ENCODE measurements at places on chromosomes 12 and 14. TPM values are rescaled to one million over a fixed set of nuclear protein-coding genes. Genes with fewer than 3 reads are reported as not detected.
A peak's percentile ranks its signal among the peaks of the same experiment; 100 is the strongest.

DNA sequence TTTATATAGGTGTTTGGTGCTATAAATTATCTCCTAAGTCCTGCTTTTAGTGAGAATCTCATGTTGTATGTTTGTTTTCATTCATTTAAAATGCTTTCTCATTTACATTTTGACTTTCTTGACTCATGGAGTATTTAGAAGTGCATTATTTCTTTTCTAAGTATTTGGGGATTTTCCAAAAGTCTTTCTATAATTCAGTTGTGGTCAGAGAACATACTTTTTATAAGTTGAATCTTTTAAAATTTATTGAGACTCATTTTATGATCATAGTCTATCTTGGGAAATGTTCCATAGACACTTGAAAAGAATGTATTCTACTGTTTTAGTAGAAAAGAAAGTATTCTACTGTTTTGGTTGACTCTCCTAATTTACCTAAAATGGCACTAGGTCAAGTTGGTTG, 168.2 kb downstream of the AKAP6 start:
- H3K27ac ChIP-seq, result no peak overlapping the region
- peaks cover 14% of the 10 kb centered on the region for H3K4me1 ChIP-seq
- H3K36me3 ChIP-seq, result no peaks in the 10 kb centered on the region
- H3K4me3 ChIP-seq, result no peak overlapping the region
- no peaks in the 10 kb centered on the region for H3K27me3 ChIP-seq

DNA sequence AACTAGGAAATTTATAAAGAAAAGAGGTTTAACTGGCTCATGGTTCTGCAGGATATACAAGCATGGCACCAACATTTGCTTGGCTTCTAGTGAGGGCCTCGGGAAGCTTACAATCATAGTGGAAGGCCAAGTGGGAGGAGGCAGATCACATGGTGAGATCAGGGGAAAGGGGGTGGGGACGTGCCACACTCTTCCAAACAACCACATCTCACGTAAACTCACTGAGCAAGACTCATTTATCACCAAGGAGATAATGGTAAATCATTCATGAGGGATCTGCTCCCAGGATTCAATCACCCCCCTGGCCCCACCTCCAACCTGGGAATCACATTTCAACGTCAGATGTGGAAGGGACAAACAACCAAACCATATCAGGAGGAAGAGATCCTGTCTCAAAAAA, 35.8 kb downstream of the NUMB start:
- peaks cover 10% of the 10 kb centered on the region for H3K36me3 ChIP-seq
- DNase-seq, result no peak
- no peak overlapping the region for H3K4me3 ChIP-seq
- peak overlapping the region; percentile 23 for H3K27ac ChIP-seq

DNA sequence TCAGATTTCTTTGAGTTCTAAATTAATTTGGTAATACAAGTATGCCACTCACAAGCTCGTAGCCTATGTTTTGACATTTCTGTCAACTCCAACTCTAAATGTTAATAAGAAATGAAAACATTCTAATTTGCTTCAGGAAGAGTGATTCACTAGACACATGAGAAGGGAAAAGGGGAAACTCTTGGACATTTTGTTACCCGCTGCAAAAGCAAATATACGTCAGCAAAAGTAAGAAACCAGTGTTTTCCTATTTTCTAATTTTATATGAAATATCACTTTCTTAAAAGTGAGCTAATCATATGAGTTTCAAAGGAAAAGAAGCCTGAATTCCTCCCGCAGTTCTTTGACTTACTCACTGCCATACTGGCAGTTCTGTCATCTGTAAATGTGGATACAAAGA, 162.3 kb downstream of the GRIP1 start:
- H3K27me3 ChIP-seq, result no peaks in the 10 kb centered on the region
- no peak overlapping the region for H3K4me3 ChIP-seq
- no peaks in the 10 kb centered on the region for H3K4me1 ChIP-seq
- DNase-seq, result no peak
- no peak overlapping the region for H3K27ac ChIP-seq

The MSRB3 gene
- 31.7 TPM for total RNA-seq

GRCh38 chr12:3557116-3557697, 66.2 kb downstream of the PRMT8 start:
- no peaks in the 10 kb centered on the region for H3K36me3 ChIP-seq
- no peak overlapping the region for H3K27ac ChIP-seq
- no peak overlapping the region for H3K4me3 ChIP-seq
- DNase-seq, result no peak

DNA sequence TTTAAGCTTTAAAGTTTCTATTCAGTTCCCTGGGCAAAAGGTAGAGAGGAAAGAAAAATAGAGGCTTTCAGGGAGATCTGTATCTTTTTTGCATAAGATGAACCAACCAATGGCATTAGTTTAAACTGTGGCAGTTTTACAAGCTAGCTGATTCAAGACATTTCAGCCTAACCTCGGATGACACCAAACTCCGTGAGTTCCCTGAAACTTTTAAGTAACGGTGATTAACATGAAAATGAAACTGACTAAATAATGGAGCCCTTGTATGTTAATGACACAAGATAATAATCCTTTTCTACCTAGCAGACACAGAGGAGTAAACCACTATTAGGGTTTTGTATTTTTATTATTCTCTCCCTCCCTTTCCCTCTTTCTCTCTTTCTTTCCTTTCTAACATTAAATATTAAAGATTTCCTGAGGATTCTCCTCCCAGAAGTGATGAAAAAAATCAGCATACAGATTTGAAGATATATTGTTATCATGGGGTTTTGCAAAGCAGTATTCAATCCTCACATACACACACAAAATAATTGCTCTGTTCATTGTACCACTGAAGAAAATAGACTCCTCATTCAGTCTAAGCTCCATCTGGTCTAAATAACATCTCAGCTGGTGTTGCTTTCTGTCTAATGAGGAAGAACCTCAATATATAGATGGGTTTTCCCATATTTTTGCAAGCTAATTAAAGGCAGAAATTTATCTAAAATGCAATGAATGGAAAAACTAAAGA, 483.8 kb downstream of the NOVA1 start:
- H3K27ac ChIP-seq, result no peak overlapping the region
- H3K4me3 ChIP-seq, result no peak overlapping the region
- DNase-seq, result no peak
- H3K27me3 ChIP-seq, result no peaks in the 10 kb centered on the region

The DPY19L2 gene
- total RNA-seq, result 0.90 TPM

DNA sequence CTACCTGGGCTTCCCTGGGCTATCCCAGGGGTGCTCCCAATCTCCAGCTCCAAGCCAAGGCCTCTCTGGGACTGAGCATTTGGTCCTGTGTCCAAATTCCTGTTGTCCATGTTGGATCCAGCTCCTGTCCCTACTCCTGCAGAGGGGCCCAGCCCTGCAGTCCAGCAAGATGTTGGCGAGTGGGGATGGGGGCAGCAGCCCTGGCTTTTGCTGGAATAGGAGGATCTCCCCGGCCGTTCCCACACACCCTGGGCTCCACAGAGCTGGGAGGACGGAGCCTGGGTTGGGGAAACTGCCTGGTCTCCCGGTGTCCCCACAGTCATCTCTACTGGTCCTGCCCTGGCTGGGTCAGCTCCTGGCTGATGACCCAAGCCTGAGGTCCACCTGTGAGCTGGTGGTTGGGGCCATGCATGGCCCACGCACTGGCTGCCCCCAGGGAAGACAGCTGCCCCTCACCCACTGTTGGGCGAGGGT, 219.6 kb upstream of the C14orf180 start:
- no peaks in the 10 kb centered on the region for H3K4me1 ChIP-seq
- DNase-seq, result no peak
- H3K27ac ChIP-seq, result no peak overlapping the region
- H3K36me3 ChIP-seq, result no peaks in the 10 kb centered on the region
- H3K27me3 ChIP-seq, result no peaks in the 10 kb centered on the region

DNA sequence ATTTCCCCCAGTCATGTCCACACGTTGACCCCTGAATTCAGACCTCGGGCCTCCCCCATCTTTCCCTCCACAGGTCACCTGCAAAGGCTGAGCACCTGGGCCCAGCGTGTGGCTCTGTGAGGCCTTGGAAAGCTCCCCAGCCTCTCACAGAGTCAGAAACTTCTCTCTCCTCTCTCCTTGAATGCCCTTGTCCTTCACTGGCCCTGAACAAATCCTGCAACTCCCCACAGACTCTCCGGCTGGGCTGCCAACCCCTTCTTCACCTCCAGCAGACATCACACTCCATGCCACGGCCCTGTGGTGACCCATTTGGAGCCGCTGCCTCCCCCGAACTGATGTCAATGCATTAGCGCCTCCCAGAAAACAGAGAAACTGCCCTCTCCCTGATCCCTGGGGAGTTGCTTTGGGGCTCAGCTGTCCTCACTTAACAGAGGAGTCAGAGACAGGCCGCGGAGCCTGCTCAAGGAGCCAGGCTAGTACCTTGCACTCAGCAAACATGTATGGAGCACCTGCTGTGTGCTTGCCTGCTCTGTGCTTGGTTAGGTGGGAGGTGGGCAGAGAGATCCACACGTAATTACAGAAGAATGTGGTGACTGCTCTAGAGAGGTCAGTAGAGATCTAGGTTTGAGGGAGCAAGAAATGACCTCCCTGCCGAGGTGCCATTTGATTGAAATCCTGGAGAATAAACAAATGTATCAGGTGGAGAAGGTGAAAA, 99.2 kb upstream of the PWP1 start:
- DNase-seq, result no peak
- no peaks in the 10 kb centered on the region for H3K36me3 ChIP-seq
- H3K27me3 ChIP-seq, result no peaks in the 10 kb centered on the region
- no peak overlapping the region for H3K4me3 ChIP-seq
- H3K4me1 ChIP-seq, result no peaks in the 10 kb centered on the region

The PAX9 gene
- not detected for total RNA-seq

DNA sequence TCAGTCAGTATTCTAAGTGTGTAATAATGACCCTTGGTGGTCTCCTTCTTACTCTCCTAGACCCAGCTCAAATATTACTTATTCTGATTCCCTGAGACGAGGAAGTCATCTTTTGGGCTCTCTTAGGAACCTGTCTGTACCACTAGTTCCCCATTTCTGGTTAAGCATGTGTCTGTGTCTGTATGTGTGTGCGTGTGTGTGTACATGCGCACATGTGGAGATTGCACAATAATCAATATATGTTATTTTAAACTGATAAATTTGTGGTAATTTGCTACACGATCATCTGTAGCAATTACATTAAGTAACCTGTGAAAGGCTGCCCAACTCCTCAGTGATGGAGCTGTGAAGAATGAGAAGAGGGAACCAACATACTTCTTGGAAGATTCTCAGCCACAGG, 132.2 kb downstream of the ASCL4 start:
- no peak overlapping the region for H3K4me3 ChIP-seq
- DNase-seq, result no peak
- no peak overlapping the region for H3K27ac ChIP-seq
- H3K27me3 ChIP-seq, result peaks cover 5% of the 10 kb centered on the region
- H3K36me3 ChIP-seq, result no peaks in the 10 kb centered on the region

GRCh38 chr12:6042446-6042845, 82.0 kb downstream of the VWF start:
- no peak overlapping the region for H3K27ac ChIP-seq
- H3K4me3 ChIP-seq, result no peak overlapping the region
- H3K27me3 ChIP-seq, result no peaks in the 10 kb centered on the region
- H3K36me3 ChIP-seq, result no peaks in the 10 kb centered on the region
- peaks cover 15% of the 10 kb centered on the region for H3K4me1 ChIP-seq

GRCh38 chr12:112782943-112783342, 8.6 kb upstream of the RPH3A start:
- no peaks in the 10 kb centered on the region for H3K27me3 ChIP-seq
- DNase-seq, result no peak
- no peaks in the 10 kb centered on the region for H3K36me3 ChIP-seq
- H3K27ac ChIP-seq, result no peak overlapping the region

- no peak for DNase-seq
- peaks cover 29% of the 10 kb centered on the region for H3K27me3 ChIP-seq
- H3K36me3 ChIP-seq, result no peaks in the 10 kb centered on the region
Measured at GRCh38 chr12:120661432-120661831, 21.0 kb downstream of the CABP1 start.

GRCh38 chr12:105293187-105293586, 37.3 kb upstream of the C12orf75 start:
- H3K27me3 ChIP-seq, result no peaks in the 10 kb centered on the region
- DNase-seq, result no peak
- H3K4me1 ChIP-seq, result no peaks in the 10 kb centered on the region
- no peak overlapping the region for H3K4me3 ChIP-seq

The GPD1 gene
- total RNA-seq, result 0.18 TPM

- H3K36me3 ChIP-seq, result no peaks in the 10 kb centered on the region
- no peaks in the 10 kb centered on the region for H3K4me1 ChIP-seq
Measured at GRCh38 chr14:63266106-63266505, 52.6 kb downstream of the GPHB5 start.

DNA sequence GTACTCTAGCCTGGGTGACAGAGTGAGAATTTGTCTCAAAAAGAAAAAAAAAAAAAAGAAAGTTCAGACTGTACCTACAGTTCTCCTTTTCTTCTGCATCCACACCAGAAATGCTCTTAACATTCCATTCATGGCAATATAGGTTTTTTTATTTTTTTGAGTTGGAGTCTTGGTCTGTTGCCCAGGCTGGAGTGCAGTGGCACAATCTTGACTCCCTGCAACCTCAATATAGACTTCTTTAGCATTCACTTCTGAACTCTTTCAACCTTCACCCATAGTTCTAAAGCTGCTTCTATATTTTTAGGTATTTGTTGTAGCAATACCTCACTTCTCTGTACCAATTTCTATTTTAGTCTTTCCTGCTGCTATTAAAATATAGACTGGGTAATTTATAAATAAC, 1095.7 kb downstream of the FLRT2 start:
- peak; percentile 3 for DNase-seq
- H3K27ac ChIP-seq, result no peak overlapping the region
- no peak overlapping the region for H3K4me3 ChIP-seq
- no peaks in the 10 kb centered on the region for H3K4me1 ChIP-seq

GRCh38 chr12:29743077-29743476, 40.7 kb downstream of the TMTC1 start:
- peak overlapping the region; percentile 80 for H3K27ac ChIP-seq
- peaks cover 2% of the 10 kb centered on the region for H3K36me3 ChIP-seq
- H3K27me3 ChIP-seq, result no peaks in the 10 kb centered on the region
- DNase-seq, result no peak
- H3K4me1 ChIP-seq, result peaks cover 17% of the 10 kb centered on the region
- no peak overlapping the region for H3K4me3 ChIP-seq
